ENCODE measurements at places on chromosomes 13 and 19.

DNA sequence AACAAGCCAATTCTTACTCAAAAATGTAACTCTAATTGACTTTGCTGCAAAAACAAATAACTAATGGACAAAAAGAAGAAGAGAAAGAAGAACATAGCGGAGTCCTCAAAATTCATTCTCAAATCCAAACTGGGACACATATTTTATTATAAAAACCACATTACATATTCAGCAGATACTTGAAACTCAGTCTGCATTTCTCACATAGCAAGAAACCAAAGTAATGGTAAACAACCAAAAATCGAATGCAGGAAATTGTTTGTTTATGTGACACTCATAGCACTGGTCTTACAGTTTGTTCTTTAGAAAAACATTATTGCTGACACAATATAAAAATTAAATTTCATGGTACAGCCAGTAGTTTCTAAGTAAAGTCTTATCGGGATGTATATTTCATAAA, 789.8 kb downstream of the SLITRK6 start:
- no peak for DNase-seq

GRCh38 chr19:14540741-14541525, 11.5 kb downstream of the TECR start:
- DNase-seq, result no peak

GRCh38 chr13:30121666-30122065, 185.7 kb downstream of the KATNAL1 start:
- no peak for DNase-seq

GRCh38 chr19:33811736-33812387, 15.2 kb downstream of the KCTD15 start:
- no peak for DNase-seq

DNA sequence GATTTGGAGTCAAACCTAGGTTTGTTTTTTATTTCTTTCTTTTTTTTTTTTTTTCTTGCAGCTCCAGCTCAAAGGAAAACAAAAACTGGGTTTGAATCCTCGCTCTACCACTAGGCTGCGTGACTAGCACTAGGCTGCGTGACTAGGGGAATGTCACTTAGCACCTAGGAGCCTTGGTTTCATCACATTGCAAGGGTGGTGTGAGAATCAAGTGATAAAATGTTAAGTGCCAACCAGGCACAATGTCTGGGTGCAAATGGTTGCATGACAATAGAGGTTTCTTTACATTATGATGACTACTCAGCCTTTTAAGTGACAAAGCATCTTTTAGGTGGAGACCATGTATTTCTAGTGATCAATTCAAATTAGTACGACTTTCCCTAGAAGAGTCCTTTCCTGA, 27.9 kb downstream of the RCBTB2 start:
- no peak for DNase-seq

DNA sequence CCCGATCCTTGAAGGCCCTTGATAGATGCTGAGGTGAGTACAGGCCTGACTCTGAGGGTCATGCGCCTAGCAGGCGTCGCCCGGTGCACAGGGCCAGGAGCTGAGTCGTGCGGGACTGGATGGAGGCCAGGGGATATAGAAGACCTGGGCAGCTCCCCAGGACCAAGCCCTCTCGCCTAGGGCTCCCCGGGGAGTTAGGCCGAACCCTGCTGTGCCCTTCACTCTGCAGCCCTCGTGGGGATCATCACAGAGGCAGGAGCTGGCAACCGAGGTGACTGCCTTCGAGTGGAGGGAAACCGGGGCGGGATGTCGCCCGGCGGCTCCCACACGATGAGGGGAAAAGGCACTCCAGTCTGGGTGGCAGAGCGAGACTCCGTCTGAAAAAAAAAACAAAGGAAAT, 11.7 kb downstream of the CSNK1G2 start:
- no peak for DNase-seq

- no peak for DNase-seq
These were observed 98.6 kb downstream of the RBM26 start for GRCh38 chr13:79307433-79307861.

DNA sequence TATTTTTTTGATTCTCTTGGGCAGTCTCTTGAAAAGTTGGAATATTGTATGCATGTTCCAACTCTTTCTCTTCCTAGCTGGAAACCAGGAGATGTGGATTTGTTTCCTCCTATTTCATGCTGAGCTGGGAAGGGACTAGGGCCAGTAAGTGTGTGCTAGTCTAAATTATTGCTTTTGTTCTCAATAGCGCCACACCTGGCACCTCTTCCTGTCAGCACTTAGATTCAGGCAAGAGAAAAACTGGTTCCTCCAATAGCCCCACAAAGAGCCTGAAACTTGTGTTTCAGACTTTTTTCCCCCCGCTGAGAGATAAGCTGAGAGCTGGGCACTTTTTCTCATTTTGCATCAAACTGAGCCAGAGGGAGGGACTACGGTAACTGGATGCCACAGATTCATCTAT, 353.4 kb downstream of the OLFM4 start:
- peak; percentile 20 for DNase-seq

GRCh38 chr13:66926851-66927524, 303.1 kb downstream of the PCDH9 start:
- no peak for DNase-seq

DNA sequence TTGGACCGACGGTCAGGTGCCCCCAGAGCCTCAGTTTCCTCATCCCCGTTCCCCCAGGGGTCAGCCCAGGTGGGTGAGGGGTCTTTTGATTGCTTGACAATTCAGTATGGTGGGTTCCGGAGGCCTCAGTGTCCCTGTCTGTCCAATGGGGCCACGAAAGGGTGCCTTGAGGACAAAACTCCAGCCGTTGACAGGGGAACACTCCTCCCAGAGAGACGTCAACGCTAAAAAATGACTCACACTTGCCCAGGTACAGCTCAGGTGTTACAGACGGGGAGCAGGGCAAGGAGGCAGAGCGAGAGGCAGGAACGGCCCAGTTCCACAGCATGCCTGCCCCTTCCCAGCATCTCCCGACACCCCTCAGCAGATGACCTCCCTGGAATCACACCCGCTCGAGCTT, 1.8 kb downstream of the TNFAIP8L1 start:
- DNase-seq, result no peak

DNA sequence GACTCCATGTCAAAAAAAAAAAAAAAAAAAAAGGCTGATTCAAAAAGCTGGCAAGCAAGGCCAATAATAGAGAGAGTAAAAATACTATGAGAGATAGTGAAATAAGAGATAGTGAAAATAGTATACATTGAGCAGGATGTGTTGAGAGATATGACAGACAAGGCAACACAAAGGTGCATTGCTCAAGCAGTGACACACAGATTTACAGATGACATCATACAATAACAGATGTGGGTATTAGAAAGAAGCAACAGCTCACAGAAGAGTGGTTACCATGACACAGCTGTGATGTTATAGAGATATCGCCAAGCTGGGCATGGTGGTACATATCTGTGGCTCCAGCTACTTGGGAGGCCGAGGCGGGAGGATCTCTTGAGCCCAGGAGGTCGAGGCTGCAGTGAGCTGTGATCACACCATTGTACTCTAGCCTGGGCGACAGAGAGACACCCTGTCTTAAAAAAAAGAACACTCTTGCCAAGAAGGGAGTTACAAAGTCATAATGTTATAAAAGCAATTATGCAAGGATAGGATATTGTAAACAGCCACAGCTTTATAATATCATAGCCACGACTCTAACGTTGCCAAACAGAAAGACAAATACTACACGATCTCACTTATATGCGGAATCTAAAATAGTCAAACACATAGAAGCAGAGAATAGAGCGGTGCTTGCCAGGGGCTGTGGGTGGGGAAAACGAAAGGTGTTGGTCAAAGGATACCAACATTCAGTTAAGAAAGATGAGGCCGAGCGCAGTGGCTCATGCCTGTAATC, 10.3 kb downstream of the TNFSF9 start:
- no peak for DNase-seq

GRCh38 chr13:79549355-79550106, 68.6 kb downstream of the NDFIP2 start:
- DNase-seq, result no peak

- DNase-seq, result no peak
These were observed 32.2 kb upstream of the FBL start for GRCh38 chr19:39878398-39878797.

DNA sequence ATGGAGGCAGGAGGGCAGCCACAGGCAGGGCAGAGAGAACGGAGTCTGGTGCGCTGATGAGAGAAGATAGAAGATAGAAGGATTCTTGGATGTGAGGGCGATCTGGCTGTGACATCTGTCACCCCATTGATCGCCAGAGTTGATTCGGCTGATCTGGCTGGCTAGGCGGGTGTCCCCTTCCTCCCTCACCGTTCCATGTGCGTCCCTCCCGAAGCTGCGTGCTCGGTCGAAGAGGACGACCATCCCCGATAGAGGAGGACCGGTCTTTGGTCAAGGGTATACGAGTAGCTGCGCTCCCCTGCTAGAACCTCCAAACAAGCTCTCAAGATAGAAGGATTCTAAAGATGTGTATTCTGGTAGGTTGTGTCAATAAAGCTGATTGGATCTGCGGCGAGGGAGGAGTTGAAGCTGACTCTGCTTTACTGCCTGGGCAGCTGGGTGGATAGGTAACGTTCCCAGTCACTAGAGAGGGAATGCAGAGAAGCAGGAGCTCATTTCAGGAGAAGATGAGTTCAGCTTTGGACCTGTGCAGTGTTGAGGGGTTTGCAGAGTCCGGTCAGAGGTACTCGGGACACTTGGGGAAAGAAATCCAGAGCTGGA, 5.1 kb downstream of the UBAC2 start:
- DNase-seq, result no peak

DNA sequence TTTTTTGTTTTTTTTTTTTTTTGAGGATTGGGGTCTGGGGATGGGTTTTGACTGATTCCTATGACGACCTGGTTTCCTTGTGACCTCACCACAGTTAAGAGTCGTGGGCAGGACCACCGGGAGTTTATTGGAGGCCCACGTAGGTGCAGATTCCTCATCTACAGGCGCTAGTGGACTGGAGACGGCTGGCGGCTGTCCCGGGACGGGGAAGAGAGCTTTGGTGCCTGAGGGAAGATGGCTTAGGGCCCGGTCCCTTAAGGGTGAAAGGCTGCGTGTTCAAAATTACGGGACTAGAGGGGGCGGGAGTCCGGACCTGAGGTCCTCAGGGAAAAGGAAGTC, 682 bp upstream of the TEAD2 start:
- DNase-seq, result no peak
